CD14-positive monocyte (primary cell): ENCODE measurements at places on chromosomes 7 and 10.

- DNase-seq = no peak
Observed at GRCh38 chr7:103658055-103659005, 212.3 kb upstream of the SLC26A5 start.

- DNase-seq = no peak
Observed at GRCh38 chr7:94997547-94997946, 90.2 kb downstream of the PPP1R9A start.

- DNase-seq = no peak
Observed at GRCh38 chr10:13062803-13063202, 37.2 kb upstream of the OPTN start.

GRCh38 chr10:113524120-113524519 is 28.7 kb upstream of the HABP2 start:
- DNase-seq = no peak

- DNase-seq = no peak
Observed at GRCh38 chr7:104127204-104127603, 80.6 kb downstream of the ORC5 start.

DNA sequence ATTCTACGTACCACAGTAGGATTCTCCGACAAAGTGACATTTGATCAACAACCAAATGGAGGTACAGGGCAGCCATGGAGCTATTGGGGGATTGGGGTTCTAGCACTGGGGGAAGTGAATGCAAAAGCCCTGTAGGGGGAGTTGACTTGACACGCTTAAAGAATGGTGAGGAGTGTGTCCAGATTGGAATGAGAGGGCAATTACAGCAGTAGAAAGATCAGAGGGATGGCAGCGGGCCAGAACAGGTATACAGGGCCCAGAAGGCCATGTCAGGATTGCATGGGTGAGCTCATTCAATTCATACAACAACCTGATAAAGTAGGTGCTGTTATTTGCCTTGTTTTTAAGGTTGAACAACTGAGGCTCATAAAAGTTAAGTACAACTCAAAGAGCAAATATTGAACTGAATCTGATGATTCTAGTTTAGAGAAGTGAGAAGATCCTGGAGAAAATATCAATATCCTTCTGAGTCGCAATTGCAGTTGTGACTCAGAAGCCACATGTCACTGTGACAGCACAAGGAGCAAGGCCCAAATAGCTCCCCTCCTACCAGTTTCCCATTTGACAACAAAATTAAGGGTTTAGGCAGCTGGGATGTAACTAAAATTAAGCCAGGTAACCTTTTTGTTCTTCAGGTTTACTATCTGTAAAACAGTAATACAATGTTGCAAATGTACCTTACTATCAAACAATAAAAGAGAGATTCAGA is 28.0 kb upstream of the CTTNBP2 start:
- DNase-seq = no peak

GRCh38 chr10:74936577-74937265 is 110.3 kb downstream of the KAT6B start:
- DNase-seq = no peak

DNA sequence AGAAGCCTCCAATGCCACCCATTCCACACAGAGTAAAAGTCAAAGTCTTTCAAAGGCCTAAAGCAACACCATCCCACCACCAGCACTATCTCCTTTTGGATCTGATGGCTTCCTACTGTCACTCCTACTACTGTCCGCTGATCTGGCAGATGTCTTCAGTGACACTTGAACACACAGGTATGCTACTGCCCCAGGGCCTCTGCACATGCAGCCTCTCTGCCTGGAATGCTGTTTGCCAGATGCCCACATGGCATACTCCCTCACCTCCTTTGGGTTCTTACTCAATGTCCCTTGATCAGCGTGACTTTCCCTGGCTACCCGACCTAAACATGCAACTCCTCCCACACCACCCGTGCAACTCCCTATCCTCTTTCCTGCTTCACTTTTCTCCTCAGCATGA is 512.4 kb downstream of the KCNMA1 start:
- DNase-seq = no peak

DNA sequence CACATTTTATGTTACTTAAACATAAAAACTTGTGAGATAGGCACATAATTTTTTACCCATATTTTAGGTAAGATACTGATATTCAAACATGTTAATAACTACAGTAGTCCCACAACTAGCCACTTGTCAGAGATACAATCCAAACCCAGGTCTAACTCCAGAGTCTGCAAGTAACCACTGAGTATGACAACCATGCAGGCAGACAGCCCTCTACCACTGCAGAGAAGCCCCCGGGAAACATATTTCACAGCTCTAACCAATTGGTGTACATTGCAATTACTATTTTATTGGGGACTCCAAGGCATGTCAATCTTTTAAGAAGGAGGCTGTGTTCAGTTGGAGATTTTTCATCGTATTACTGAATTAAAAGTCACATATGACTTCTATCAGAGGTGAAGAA is 107.2 kb upstream of the FAM133B start:
- no peak for DNase-seq

DNA sequence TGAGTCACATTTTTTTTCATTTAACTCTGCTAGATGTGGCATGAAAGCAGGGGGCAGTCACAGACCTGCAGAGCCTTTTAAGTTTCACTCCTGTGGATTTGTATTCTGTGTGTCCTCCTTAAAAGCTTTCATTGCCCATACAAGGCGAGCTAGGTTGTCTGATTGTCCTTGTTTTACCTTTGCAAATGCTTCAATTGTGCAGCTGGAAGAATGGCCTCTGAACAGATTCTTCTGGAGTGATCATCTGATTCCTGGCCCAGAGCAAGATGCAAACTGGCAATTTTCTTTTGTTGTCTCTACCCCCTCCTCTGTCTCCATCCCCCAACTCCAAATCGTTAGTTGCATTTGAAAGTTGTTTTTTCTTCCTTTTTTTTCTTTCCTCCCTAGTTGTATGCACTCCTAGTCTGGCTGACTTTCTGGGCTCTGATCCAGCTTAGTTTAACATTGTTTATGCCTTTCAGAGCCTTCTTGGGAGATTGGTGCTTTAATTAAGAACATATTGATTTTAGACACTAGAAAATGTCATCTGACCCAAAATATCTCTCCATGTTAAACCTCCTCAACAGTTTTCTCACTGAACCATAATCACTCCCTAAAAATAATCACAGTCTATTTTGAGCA is 150.2 kb downstream of the REEP3 start:
- DNase-seq = no peak

DNA sequence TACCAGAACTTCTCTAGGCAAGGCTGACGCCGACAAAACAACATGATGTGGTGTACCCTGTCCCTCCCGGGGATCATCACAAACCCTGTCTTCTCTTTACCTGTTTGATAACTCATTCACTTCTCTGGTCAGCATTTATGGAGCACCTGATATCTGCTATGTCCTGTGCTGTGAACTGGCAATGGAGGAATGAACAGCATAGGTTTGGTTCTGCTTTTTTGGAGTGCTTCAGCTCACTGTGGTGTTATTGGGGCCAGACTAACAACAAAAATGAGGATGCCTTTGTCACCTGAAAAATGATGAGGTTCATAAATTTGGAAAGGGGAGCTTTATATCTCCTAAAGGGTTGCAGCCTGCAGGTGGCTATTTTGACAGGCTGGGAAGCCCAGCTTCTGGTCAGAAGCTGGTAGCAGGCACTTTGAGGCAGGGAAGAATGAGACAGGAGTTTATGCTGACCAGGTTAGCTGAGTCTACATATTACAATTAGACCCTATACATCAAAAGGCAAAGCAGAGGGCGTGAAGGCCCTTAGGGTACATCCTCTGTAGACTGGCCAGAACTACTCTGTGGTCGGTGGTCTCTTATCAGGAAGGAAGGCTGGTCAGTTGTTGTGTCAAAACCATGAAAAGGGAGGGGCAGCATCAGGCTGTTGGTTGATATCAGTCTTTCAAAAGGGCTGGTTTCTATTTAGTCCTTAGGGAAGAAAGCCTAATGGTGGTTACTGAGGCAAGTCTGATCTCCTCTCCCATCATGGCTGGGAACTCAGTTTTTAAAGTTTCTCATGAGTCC is 42.3 kb downstream of the SH2D4B start:
- DNase-seq = no peak

DNA sequence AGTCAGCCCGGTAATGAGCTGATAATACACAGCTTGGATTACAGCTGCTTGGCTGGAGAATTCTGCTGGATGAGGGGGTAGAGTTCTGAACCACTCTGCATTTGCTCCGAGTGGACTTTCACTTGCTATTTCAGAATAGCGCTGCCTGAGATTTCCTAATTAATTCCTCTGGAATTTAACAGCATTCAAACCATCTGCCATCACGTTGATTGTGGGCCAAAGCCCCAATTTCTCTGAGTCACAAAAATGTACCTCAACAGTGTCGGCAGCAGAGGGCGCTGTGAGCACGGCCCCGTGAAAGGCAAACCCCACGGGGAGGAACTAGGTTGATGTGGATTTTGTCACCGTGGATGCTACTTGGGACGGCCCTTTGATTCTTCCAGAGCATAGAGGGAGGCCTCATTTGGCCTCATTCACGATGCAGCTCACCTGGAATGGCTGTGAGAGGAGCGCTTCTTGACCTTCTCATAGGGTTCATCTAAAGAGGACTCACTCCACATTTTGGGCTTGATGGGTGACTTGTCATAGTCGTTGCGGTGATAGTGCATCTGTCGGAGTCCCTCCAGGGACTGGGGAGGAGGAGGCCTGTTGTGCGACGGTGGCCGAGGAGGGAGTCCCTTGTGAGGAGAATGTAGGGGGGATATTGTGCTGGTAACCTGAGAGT is 73.3 kb downstream of the PRPF18 start:
- peak; percentile 59 for DNase-seq

DNA sequence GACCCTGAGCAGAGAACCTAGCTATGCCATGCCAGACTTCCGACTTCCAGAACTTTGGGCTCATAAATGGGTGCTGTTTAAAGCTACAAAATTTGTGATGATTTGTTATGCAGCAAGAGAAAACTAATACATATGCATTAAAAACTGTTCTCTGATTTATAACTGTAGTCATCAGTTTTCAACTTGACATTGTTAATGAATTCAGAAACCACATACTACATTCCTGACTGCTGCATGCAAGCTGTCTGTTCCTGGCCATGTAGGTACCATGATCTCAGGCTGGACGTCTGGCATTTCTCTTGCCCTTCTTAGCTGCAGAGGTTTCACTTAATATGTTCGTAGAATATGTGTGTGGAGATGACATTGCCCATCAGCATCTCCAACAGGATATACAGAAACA is 28.4 kb downstream of the MKX start:
- no peak for DNase-seq

- no peak for DNase-seq
Observed at GRCh38 chr7:107754642-107755041, 10.7 kb downstream of the CBLL1 start.

- DNase-seq = no peak
Observed at GRCh38 chr10:14093730-14094484, 236.8 kb downstream of the FRMD4A start.

GRCh38 chr7:5661942-5662341 is 119.5 kb downstream of the RNF216 start:
- peak; percentile 35 for DNase-seq

GRCh38 chr7:156836443-156836842 is 56.5 kb downstream of the LMBR1 start:
- no peak for DNase-seq

GRCh38 chr10:44902941-44903545 is 8.1 kb upstream of the TMEM72 start:
- DNase-seq = no peak

DNA sequence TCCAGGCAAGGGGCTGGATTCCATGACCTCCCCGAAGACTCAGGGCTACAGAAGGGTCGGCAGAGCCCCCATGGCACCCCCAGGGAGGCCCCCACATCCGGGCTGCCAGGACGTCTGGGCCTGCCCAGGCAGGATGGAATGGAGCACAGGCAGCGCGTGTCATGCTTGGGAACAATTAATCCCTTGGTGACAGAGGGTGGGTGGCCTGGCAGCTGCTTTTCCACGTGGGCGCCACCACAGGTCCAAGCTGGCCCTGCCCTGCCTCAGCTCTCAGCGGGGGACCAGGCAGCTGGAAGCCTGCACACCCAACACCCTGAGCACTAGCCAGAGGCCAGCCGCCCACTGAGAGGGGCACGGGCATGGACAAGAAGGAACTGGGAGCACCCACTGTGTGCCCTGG is 11.4 kb downstream of the ELN start:
- no peak for DNase-seq
